Activated naive CD8-positive, alpha-beta T cell treated with anti-CD3 and anti-CD28 coated beads, Interleukin-2, amount 10 ng/mL, durations not matched to agents 7 days and 5 days (primary cell): ENCODE measurements at places on chromosomes 6 and 20. TPM values are rescaled to one million over a fixed set of nuclear protein-coding genes. Genes with fewer than 3 reads are reported as not detected.

Gene GJA1
- total RNA-seq, result not detected

Gene KATNA1
- total RNA-seq, result 26.5 TPM

Gene EDN3
- total RNA-seq, result 0.17 TPM

Gene CABLES2
- 14.4 TPM for total RNA-seq

Gene APOBEC2
- total RNA-seq, result not detected

Gene PHACTR3
- total RNA-seq, result not detected

Gene MUC22
- not detected for total RNA-seq

Gene OR2H1
- total RNA-seq, result not detected

GRCh38 chr6:133644892-133645619 lies 243.9 kb upstream of the TCF21 start:
- no peaks in the 10 kb centered on the region for H3K4me1 ChIP-seq
- no peak overlapping the region for H3K27ac ChIP-seq
- DNase-seq, result no peak
- no peak overlapping the region for H3K4me3 ChIP-seq
- H3K36me3 ChIP-seq, result no peaks in the 10 kb centered on the region

Gene CST7
- total RNA-seq, result 92.0 TPM

- peaks cover 12% of the 10 kb centered on the region for H3K4me1 ChIP-seq
- no peaks in the 10 kb centered on the region for H3K27me3 ChIP-seq
- no peak for DNase-seq
- no peak overlapping the region for H3K27ac ChIP-seq
- H3K36me3 ChIP-seq, result peaks cover 7% of the 10 kb centered on the region
These were observed 3.8 kb downstream of the ZNF335 start for GRCh38 chr20:45968081-45968671.

GRCh38 chr20:24968278-24968800 lies 19.3 kb downstream of the CST7 start:
- no peak for DNase-seq
- H3K4me3 ChIP-seq, result no peak overlapping the region
- H3K4me1 ChIP-seq, result no peaks in the 10 kb centered on the region
- H3K27me3 ChIP-seq, result no peaks in the 10 kb centered on the region

Gene LRRC73
- 0.33 TPM for total RNA-seq

DNA sequence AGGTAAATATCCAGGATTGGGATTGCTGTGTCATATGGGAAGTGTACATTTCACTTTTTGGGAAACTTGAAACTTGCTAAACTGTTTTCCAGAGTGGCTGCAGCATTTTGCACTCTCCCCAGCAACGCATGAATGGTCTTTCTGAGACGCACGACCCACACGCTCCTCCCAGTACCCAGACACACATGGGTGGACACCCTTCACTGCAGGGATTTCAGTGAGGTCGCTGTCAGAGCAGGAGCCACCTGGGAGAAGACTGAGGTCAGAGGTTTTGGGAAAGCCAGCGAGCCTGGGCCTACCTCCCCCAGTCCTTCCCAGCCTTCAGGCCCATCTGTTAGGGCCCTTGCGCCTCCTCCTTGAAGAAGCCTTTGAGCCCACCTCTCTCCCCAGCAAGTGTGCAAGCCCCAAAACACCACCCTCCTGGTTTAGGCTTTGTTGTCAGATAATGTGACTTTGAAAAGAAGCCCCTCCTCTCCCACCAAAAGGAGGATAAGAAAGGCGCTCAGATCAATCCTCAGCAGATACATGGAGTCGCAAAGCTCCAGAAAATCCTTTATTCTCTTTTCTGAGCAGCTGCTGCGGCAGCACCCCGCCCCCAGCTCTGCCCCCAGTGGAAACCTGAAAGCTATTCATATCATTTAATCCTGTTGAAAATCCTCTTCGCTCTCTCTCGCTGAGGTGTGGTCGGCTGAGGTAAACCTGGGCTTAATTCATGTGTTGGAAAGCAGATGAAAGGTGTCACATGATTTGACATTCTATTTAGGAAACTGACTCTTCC lies 12.7 kb upstream of the JAG1 start:
- H3K4me3 ChIP-seq, result no peak overlapping the region
- no peak overlapping the region for H3K27ac ChIP-seq
- no peak for DNase-seq
- no peaks in the 10 kb centered on the region for H3K36me3 ChIP-seq
- H3K4me1 ChIP-seq, result no peaks in the 10 kb centered on the region
- H3K27me3 ChIP-seq, result peaks cover 26% of the 10 kb centered on the region

Gene CYP21A2
- 0.72 TPM for total RNA-seq

DNA sequence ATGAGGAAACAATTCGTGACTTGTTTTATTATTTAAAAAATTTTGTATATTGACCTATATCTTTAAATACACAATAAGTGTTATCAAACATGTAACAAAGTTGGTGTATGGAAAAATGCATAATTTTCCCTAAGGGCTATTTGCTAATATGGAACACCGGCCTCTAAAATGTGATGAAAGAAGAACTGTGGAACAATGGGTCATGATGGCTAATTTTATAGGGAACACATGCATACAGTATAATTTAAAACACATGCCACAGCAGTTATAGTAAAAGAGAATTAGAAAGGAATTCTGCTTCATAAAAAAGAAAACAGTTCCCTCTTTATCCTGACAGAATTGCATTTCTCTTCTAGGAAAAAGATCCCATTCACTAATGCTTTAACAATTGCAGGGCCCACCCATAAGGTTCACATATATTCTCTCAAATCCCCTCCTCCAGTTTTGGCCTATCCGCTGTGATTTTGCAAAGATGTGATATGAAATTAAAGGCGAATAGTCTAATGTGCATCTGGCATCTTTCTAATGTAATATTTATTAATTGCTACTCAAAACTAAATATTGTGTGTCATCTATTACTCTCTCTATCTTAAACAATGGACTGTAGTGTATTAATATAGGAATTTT lies 628.1 kb upstream of the CITED2 start:
- H3K36me3 ChIP-seq, result no peaks in the 10 kb centered on the region
- no peaks in the 10 kb centered on the region for H3K4me1 ChIP-seq
- H3K27ac ChIP-seq, result no peak overlapping the region
- DNase-seq, result no peak
- no peaks in the 10 kb centered on the region for H3K27me3 ChIP-seq
